NCI-H2081 treated with DMSO at 0.1 percent for 48 hours (cell line): ENCODE measurements at places on chromosomes 12 and 14.

DNA sequence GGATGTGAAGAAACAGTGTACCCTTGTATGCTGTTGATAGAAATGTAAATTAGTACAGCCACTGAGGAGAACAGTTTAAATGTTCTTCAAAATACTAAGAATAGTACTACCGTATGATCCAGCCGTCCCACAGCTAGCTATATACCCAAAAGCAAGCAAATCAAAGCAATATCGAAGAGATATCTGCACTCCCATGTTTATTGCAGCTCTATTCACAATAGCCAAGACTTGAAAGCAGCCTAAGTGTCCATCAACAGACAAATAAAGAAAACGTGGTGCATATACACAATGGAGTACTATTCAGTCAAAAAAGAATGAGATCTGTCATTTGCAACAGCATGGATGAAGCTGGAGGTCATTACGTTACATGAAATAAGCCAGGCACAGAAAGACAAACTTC, 88.5 kb upstream of the SLC38A4 start:
- no peak for DNase-seq

DNA sequence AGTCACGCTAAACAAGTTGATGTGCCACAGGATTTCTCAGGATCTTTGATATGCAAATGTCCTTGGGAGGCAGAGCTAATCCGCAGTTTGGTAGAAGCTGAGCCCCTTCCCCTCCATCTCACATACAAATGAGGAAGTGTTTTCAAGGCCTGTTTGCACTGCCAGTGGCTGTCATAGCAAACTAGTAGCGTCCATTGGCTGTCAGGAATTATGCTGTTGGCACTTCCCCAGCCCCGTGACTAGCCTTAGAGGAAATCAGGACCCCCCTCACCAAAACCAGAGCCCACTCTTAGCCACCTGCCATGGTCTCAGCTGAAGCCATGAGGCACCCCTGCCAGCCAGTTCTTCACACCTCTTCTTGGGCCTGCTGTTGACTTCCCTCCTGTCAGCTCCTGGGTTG, 253.9 kb downstream of the CACNA1C start:
- DNase-seq, result no peak

GRCh38 chr12:123102366-123102765, 48.5 kb downstream of the PITPNM2 start:
- DNase-seq, result no peak

- DNase-seq, result no peak
Measured at GRCh38 chr12:15584366-15585041, 204.7 kb downstream of the EPS8 start.

DNA sequence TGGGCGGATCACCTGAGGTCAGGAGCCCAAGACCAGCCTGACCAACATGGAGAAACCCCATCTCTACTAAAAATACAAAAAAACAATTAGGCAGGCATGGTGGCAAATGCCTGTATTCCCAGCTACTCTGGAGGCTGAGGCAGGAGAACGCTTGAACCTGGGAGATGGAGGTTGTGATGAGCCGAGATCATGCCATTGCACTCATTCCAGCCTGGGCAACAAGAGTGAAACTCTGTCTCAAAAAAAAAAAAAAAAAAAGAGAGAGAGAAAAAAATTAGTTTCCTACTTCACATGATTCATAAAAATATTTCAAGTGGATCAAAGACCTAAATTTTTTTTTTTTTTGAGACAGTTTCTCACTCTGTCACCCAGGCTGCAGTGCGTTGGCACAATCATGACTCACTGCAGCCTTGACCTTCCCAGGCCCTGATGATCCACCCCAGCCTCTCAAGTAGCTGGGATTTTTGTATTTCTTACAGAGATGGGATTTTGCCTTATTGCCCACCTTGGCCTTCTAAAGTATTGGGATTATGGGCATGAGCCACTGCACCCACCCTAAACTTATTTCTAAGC, 24.9 kb downstream of the FCF1 start:
- no peak for DNase-seq

GRCh38 chr12:13891902-13892301, 89.5 kb downstream of the GRIN2B start:
- no peak for DNase-seq

- no peak for DNase-seq
Measured at GRCh38 chr12:124388679-124389137, 93.8 kb downstream of the RFLNA start.

- peak; percentile 61 for DNase-seq
Measured at GRCh38 chr12:17076028-17076744, 470.2 kb upstream of the LMO3 start.

DNA sequence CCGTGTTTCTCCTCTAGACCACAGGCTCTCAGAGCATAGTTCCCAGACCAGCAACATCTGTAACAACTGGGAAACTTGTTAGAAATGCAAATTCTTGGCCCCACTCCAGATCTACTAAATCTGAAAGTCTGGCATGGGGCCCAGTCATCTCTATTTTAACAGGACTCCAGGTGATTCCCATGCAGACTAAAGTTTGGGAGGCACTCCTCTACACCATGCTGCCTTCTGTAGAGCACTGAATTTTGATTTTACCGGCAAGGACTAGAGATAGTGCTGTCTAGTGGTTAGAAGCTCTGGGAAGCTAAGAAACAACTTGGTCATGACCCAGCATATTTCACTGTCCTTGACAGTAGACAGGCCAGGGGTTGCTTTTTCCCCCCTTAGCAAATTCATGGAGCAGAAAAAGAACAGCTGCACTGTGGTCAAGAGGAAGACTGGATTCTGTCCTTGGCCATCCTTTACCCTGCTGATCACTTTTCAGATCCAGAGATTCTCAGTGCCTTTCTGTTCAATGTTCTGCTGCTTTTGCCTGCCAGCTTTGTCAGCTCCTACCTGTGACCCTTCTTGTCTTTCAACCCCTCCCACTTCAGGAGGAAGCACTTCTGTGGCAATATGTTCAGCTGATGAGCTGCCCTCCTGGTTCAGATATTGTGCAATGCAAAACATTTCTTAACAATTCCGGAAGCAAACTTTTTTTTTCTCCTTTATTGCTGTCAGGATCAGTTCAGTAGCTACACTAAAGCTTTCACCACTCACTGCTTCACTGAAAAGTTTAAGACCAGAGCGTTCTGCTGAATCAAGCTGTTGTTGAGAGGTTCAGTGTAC, 133.8 kb upstream of the NUDT4 start:
- DNase-seq, result no peak

DNA sequence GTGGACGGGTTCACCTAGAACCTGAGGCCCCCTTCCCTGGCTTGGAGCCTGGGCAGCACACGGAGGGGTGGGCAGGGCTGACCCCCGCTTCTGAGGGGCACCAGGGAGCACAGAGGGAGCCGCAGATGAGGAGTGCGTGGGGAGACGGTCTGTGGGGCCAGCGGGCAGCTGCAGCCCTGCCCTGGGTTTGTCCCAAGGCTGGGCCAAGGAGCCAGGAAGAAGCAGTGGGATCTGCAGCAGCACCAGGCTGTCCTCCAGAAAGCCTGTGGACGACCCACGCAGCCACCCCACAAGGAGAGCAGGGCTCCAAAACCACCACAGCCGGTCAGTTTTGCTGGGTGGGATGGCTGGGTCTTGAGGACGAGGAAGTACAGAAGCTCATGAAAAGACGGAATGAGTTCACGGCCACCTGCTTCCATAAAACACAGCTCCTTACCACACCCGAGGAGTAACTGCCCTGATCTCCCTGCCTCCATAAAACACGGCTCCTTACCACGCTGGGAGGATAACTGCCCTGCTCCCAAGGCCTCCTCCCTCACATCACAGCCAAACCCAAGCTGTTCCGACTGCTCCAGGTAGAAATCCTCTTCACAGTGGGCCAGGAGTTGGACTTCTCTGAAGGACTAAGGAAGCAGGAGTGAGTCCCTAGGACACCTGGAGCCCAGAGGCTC, 9.9 kb upstream of the GOLGA3 start:
- no peak for DNase-seq

GRCh38 chr12:46921048-46921763, 95.4 kb upstream of the SLC38A4 start:
- DNase-seq, result no peak

DNA sequence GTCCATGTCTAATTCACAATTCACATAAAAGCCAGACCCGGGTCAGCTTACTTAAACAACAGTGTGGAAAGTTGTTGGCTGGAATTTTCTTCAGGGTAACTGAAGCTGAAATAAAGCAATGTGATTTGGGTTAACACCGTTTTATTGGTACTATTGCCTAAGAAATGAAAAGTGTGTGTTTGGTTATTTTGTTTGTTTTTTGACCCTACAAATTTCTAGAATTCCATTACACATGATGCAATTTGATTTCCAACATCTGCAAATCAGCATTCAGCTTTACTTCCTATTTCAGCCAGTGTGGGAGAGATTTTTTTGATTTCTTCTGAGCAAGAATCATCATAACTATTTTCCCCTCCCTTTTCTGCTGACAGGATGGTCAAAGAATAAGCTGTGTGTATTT, 45.7 kb upstream of the CLMN start:
- no peak for DNase-seq

GRCh38 chr12:89927226-89927698, 218.6 kb upstream of the ATP2B1 start:
- DNase-seq, result no peak

DNA sequence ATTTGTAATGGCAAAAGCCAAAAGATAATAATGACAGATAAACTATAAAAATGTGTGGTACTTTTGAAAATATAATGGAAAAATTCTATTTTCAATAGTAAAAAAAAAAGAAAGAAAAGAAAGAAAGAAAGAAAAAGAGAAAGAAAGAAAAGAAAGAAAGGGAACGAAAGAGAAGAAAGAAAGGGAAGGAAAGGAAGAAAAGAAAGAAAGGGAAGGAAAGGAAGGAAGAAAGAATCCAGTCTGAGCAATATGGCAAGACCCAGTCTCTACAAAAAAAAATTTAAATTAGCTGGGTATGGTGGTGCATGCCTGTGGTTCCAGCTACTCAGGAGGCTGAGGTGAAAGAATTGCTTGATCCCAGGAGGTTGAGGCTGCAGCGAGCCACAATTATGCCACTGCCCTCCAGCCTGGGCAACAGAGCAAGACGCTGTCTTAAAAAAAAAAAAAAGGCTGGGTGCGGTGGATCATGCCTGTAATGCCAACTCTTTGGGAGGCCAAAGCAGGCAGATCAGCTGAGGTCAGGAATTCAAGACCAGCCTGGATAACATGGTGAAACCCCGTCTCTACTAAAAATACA, 38.4 kb downstream of the EAPP start:
- DNase-seq, result no peak

- no peak for DNase-seq
Measured at GRCh38 chr14:104795781-104796686, 486 bp upstream of the AKT1 start.

- DNase-seq, result no peak
Measured at GRCh38 chr14:61696753-61697318, 1.5 kb downstream of the HIF1A start.

- DNase-seq, result no peak
Measured at GRCh38 chr14:81093651-81094050, 127.1 kb downstream of the GTF2A1 start.

DNA sequence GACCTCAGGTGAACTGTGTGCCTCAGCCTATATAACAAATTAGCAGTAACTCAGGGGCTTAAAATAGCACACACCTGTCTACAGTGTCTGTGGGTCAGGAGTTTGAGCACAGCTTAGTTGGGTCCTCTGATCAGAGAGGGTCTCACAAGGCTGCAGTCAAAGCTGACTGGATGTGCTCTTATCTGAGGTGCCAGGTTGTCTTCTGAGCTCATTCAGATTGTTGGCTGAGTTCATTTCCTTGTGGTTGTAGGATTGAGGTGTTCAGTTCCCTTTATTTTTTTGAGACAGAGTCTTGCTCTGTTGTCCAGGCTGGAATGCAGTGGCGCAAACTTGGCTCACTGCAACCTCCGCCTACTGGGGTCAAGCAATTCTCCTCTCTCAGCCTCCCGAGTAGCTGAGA, 164.7 kb downstream of the ADCK1 start:
- no peak for DNase-seq

- no peak for DNase-seq
Measured at GRCh38 chr12:121613462-121613861, 12.9 kb upstream of the ORAI1 start.

GRCh38 chr12:29816874-29817725, 33.4 kb upstream of the TMTC1 start:
- no peak for DNase-seq

DNA sequence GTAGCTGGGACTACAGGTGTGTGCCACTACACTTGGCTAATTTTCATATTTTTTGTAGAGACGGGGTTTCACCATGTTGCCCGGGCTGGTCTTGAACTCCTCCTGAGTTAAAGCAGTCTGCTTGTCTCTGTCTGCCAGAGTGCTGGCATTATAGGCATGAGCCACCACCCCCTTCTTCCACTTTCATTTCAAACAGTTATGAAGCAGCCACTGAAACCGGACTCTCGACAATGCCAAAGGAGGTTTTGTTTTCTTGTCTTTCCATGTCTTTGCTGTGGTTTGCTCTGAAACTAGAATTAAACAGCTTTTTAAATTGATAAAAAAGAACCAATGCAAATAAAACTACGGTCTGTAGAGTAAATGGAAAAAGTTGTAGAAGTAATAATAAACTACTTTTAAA, 30.4 kb downstream of the RAP1B start:
- no peak for DNase-seq

- no peak for DNase-seq
Measured at GRCh38 chr12:122148657-122149056, 25.4 kb downstream of the IL31 start.

GRCh38 chr12:1810201-1810930, 10.0 kb upstream of the LRTM2 start:
- no peak for DNase-seq

- DNase-seq, result no peak
Measured at GRCh38 chr14:103880348-103881267, 33.2 kb upstream of the PPP1R13B start.
